Stimulated activated CD8-positive, alpha-beta memory T cell treated with anti-CD3 and anti-CD28 coated beads, Interleukin-12 subunit alpha, Interleukin-12 subunit beta, amount 100 ng/mL, for 1 hour (primary cell): ENCODE measurements at places on chromosomes 5 and 9.

DNA sequence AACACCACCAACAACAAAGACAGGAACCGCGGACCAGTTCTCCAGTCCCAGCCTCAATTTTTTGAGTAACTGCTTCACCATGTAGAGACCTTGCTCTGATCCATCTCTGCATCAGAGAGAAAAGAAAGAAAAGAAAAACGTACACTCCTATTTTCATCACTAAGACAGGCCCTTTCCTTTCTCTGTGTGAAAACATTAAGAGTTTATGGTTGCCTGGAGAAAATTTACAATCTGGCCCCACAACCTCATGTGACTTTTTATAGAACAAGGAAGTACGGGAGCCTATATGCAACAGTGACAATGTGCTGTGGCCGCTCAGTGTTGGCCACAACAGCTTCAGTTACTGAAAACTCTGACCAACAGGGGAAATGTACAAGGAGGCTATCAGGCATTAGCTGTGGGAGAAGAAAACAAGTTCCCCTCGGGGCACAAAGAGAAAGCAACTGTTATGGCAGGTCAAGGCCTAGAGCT lies 272.9 kb upstream of the PTGER4 start:
- no peak for DNase-seq

DNA sequence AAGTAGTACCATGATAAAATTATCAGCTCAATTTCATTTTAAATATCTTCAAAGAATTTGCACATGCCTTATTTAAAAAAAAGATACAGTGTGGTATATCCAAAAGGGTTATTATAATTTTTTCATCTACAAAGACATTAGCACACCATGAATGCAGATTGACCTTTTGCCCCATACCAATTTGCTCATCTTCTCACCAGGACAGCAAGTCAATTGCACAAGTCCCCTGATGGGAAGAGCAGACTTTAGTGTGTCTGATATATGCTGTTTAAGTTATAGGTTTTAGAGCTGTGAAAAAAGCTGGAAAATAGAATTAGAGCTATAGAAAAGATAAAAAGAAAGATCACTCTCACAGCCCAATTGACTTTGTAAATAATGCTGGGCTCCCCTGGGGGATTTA lies 325.8 kb upstream of the CDH6 start:
- DNase-seq: no peak

DNA sequence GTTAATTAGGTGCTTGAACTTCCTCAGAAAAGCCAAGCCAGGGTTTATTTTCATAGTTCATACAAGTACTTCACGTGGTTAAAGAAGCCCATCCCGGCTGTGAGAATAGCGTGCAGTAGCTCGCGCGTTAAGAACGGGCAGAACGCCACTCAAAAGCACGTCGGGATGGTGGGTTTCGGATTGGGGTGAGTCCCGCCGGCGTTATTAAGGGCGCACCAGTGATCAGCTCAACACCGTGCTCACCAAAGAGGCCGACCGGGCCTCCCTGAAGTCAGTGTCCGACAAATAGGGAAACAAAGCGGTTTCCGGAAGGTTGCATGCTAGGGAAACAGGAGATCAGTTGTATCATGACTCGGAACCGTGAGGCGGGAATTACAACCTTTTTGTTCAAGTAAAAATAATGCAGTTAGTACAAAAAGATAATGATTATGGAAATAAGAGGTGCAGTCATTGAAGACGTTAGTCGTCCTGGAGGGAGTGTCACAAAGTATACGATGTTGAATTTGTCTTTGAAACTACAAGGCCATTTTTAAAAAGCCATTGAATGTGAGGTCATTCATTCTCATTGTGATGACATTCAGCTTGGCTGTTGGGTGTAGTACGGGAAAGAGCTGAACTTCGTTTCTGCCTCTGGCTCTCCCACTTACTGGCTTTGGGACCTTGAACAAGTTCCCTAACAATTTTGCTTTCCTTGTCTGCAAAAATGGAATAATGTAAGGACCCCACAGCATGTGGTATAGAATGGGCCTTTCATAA lies 992 bp downstream of the SETD9 start:
- peak; percentile 12 for DNase-seq

- no peak for DNase-seq
Measured at GRCh38 chr5:67355120-67355713, 158.6 kb upstream of the CD180 start.

DNA sequence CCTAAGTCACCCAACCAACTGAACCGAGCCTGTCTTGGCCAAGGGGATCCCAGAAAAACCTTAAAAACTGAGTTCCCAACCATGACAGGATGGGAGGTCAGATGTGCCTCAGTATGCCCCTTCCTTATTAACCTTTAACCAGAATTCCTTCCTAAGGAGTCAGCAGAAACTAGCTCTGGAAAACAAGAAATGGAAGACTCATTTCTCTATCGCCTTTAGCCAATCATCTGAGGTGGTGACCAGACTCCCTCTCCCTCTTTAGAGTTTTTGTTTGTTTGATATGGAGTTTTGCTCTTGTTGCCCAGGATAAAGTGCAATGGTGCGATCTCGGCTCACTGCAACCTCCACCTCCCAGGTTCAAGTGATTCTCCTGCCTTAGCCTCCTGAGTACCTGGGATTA lies 37.5 kb downstream of the SLC28A3 start:
- DNase-seq: no peak

GRCh38 chr9:127779136-127779981 lies 893 bp upstream of the SH2D3C start:
- DNase-seq: peak; percentile 41

DNA sequence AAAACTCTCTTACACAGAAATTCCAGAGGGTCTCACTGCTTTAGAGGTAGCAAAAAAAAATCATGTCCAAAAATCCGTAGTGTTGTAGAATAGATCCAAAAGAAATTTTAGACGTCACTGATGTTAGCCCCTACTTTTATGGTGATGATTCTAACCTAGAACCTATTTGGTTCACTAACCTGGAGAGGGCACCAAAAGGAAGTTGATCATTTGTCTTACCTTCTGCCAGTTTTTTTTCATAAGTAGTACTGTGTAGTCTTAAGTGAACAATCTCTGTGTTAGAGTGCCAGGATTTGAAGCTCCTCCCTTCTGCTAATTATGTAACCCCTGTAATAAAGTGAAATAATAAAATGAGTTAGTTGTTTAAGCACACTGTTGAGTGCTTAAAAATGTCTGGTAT lies 215.2 kb downstream of the SMARCA2 start:
- no peak for DNase-seq

GRCh38 chr9:12740845-12741244 lies 34.0 kb upstream of the LURAP1L start:
- DNase-seq: no peak

GRCh38 chr5:52073993-52074689 lies 690.9 kb downstream of the ISL1 start:
- DNase-seq: no peak

DNA sequence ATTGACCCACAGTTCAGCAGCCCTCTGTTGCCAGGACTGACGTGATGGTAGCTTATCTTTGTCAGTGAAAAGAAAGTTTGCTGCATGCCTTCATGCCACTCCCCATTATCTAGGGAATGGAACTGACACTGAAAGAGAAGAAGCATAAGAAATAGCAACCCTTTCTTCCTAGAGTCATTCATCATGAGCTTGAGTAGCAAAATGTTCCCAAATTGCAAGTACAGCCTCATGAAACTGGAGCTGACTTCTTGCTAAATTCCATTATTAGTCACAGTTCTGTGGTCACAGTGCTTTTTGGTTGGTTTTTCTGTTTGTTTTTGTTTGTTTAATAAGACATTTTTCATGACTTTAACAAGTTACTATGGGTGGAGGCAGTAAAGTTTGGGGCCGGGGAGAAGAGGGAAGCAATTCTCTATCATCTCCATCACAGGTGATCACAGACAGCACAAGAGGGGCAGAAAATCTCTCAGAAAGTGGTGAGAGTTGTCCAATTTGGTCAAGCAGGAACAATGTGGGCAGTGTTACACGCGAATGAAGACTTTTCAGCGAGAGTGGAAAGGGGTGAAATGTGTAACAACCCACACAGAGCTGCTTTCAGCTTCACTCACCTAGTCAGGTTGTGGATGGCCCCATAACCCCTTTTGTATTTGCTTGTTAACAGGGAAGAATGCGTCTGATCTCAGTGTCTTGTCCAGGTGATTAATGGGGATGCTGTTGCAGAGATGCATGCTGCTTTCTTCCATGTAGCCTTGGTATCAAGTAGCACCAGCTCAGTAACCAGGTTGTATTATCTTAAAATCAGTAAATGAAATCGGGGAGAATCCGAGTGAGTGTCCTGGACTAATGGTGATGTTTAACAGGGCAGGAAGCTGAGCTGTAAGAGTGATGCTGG lies 440.4 kb downstream of the DMRT2 start:
- DNase-seq: no peak
